ENCODE measurements at places on chromosomes 13 and 19.

- no peak for DNase-seq
Measured at GRCh38 chr13:33310245-33311038, 24.9 kb upstream of the STARD13 start.

DNA sequence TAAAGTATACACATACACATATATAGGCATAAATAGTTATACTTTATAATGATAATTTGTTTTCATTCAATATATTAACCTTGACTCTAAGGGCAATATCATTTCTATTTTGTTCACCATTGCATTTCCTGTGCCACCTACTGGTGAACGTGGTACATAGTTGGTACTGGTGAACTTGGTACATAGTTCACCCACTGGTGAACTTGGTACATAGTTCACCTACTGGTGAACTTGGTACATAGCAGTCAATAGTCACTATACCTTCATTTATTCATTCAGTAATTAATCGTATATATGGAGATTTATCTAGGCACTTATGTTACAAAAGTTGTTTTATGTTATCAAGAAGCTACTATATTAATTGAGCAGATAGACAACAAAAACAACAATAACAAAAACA is 172.6 kb upstream of the ATXN8OS start:
- no peak for DNase-seq

DNA sequence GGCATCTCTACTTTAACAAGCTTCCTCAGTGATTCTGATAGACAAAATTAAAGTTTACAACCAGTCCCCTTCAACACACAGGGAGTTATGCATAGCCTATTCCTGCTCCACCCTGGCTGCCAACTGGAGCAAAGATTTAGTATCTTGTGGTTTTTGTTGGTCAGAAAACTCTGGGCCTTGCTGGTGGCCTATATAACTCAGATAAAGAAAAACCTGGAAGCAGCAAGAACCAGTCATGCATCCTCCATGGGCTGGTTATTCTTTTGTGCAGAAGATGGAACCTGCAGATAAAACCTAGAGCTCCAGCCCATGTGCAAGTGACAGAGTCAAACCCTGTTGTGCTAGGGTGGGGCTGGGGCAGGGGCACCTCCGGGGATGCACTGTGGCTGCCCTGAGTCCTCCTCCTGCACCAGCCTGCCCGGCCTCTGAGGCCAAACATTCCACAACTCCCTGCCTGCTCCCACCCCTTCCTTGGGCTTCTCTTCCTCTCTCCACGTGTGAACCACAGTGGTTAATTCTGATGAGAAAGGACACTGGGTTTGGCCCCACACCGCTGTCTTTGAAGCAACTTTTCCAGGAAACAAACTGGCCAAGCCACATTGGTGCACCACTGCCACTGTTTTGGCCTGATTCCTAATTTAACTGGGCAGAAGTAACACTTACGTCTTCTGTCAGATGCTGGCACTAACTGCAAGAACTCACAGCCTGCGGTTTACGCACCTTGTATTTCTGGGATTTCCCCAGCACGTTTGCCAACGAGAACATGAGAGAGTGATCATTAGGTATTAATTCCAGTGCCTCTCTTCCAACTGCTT is 23.3 kb upstream of the GGACT start:
- DNase-seq: no peak

DNA sequence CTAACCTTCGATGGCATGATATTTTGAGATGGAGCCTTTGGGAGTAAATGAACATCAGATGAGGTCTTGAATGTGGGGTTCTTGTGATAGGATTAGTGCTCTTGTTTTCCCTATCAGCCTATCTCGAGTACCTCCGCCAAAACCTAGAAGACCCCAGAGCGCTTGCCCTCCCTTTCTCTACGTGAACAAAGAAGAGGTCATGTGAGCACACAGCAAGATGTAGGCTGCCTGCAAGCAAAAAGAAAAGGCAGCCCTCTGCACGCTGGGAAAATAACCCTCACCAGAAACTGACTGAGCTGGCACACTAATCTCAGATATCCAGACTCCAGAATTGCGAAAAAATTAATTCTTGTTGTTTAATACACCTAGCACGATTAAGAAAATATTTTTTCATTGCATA is 799.8 kb upstream of the SLC10A2 start:
- DNase-seq: no peak

DNA sequence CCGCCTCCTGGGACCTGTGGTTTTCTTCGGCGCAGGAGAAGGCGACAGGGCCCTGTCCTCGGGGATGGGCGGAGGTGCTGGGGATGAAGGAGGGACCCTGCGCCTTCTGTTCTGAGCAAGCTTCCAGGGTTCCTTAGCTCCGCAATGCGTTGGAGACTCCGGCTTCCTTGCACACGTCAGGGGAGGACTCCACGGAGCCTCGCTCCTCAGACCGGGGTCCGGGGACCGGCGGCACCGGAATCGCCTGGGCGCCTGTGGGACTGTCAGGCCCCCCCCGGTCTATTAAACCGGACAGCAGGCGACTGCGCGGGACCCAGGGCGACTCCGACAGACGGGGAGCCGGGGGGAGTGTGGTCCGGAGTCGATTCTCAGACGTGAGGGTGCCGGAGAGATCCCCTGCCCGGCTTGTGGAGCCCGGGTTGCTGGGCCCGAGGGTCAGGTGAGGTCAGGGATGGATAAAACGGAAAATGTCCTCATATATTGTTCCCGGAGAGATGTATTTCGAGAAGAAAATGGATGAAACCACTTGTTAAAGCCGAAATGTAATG is 227.4 kb downstream of the TEX29 start:
- DNase-seq: no peak

- DNase-seq: no peak
Measured at GRCh38 chr13:30409886-30410704, 12.2 kb upstream of the UBE2L5 start.

- no peak for DNase-seq
Measured at GRCh38 chr13:114249077-114249476, 14.4 kb downstream of the CDC16 start.

GRCh38 chr19:33622505-33622808 is 704 bp downstream of the CHST8 start:
- no peak for DNase-seq

Measured in NCI-H1092 treated with DMSO at 0.1 percent for 48 hours (cell line).